Brain pericyte (primary cell): ENCODE measurements at places on chromosomes 6 and 20.

DNA sequence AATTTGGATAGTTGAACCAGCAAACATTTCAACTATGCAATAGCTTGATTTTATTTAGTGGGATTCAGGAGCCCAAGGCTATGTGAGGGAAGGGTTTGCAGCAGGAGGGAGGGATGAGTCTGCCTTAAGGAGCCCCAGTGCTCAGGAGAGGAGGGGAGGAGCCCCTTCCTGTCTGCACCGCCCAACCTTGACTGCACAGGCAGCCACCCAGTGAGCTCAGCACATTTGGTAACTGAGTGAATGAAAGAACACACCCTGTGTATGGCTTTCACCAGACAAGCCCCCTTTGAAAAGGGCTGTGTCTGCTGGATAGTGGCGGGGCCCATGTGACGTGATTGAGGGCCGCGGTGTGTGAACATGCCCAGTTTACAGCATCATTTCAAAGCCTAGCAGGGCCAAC, 17.0 kb downstream of the DACT2 start:
- DNase-seq = no peak

- DNase-seq = no peak
These were observed 29.7 kb downstream of the AKAP12 start for GRCh38 chr6:151269321-151269995.

- no peak for DNase-seq
These were observed 32.3 kb upstream of the PLCB4 start for GRCh38 chr20:9036593-9036992.

GRCh38 chr20:38642498-38642897, 40.9 kb downstream of the ARHGAP40 start:
- no peak for DNase-seq

DNA sequence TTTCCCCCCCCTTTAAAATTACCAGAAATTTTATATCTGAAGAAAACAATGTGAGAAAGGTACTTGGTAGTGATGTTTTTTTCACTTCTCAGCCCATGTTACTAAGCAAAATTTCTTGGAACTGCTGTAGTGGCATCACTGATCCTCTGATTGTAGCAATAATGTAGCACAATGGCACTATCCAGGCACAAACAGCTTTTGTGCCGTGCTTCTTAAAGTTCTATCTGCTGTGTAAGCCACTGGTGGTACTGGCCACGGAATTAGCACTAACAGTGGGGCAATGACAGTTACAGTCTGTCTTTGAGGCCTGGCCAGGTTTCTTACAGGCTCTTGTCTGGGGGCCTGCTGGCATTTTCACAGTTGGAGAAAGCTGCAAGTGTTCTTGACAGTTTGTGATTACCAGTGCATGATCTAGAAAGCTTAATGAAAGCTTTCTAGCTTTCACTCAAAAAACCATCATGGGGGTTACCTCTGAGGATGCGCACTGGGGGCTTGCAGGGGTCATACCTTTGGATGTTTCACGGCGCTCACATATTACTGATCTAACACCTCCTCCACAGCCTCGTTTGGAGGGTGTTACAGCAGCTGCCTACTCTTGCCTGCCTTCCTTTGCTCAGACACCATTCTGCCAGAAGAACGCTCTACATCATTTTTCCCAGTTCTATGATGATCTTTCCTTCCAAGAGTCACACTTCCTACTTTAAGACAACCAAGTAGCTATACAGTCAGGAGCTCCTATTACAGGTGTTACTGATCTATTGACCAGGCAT, 58.4 kb upstream of the ARMH2 start:
- DNase-seq = no peak

DNA sequence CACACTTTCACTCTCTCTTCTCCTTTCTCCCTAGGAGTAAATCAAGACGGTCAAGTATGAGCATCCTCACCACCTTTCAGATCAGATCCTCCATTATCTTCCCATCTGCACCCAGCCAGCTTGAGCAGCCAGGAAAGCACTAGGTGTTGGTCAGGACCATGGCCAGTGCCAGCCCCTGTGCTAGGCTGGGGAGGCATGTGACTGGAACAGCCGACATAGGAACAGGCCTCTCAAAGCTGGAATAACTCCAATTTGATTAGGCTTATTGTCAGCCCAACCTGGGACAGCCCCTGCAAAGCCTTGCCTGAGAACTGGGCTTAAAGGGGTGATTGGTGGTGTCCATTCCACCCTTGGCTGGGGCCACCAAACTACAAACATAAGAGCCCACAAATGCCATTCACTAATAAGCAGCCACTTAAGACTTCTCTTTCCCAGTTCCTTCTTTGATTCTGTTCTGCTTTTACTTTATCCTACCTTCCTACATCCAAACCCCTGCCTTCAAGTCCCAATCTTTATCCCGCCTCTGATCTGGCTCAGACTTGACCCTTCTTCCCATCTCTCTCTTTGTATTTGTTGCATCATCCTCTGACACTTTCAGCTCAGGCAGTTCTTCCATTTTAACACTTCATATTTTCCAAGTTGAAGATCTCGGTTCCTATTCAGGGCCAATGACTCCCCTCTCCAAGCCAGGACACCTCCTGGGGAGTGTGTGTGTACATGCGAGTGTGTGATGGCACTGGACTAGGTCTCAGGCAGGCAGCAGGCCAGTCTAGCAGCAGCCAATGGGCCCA, 4.5 kb upstream of the TREM2 start:
- no peak for DNase-seq

- no peak for DNase-seq
These were observed 27.5 kb upstream of the TBC1D22B start for GRCh38 chr6:37230104-37230503.

- DNase-seq = no peak
These were observed 14.5 kb downstream of the ADISSP start for GRCh38 chr20:3753098-3753497.

DNA sequence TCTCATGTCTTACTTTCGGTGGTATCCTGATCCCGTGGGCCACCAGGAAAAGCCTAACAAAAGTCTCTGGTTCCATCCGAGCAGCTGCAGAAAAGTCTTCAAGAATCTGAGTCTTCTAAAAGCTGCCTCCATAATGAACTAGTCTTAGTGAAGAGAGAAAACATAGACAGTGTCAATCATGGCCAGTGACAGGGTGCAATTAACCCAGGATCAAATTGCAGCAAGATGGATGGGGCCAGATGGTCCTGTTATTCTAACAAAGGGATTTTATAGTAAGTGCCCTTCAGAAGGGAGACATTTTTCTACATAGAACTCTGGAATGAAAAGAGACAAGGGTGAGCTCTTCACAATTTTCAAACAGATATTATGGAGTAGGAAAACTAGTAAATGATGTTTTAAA, 281.6 kb upstream of the ZFP64 start:
- no peak for DNase-seq

- no peak for DNase-seq
These were observed 13.3 kb upstream of the PRIM2 start for GRCh38 chr6:57303931-57304681.

DNA sequence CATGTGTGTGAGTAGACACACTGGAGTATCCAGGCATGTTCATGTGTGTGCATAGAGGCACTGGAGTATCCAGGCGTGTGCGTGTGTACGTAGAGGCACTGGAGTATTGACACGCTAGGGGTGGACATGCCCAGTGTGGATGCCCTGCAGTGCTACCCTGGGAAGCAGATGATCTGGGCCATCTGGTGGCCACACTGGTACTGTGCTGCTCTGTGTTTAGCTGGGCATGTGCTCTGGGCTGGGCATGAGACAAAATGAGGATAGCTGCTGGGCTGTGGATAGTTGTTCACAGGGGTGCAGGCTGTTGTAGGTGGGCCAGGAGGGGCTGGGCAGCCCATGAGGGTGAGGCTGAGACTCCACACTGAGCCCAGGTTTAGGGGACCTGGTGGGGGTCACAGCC, 24.0 kb upstream of the NPBWR2 start:
- DNase-seq = no peak

- DNase-seq = peak; percentile 99
These were observed 128.2 kb downstream of the FRK start for GRCh38 chr6:115932481-115932880.

DNA sequence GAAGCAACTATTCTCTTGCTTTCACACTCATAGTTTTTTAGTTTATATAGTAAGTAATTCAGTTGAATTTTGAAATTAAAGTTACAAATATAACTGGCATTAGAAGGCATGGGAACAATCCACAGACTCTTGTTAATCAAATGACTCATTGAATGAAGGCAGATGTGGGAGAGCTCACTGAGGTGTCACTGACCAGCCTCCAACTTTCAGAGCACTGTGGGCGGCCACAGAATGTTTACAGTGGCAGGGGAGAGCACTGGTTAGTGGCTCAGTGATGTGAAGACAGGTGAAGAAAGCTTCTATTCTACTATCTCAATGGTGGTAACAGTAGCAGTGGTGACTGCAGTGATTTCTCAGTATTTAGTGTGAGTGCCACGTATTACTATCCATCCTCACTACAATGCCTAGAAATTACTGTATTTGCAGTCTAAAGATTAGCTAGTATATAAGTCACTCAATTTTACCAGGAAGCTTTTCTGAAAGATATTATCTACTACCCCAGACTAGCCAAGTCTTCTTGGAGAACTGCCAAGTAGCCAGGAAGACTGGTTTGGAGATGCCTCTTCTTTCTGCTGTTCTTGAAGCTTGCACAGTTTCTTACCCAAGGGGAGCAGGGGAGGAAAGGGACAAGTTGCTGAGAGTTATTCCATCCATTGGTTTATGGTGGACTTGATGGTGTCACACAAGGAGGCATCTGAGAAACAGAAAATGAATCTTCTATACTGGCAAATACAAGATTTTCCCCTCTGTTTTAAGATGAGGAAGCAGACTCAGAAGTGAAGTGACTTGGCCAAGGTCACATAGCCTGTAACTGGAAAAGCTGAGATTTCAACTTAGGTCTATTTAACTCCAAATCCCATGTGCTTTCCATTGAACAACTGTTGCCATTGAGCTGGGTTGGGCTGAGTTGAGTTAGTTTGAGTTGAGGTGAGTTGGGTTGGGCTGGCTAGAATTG, 231.2 kb downstream of the ANKRD60 start:
- no peak for DNase-seq

DNA sequence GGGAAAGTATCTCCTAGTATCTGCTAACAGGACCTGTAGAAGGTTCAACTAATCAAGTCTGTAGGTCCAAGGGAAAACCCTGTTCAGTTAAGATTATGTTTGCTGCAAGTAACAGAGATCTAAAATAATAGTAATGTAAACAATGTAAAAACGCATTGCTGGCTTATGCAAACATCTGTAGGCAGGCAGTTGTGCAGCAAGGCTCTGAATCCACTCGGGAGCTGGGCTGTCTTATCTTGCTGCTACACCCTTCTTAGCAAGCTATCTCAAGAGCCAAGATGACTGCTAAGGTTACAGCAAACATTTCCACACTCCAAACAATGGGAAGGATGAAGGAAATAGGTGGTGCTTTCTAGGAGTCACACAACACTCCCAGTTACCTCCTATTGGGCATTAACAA, 397.3 kb upstream of the NRSN1 start:
- DNase-seq = no peak

- DNase-seq = no peak
These were observed 437.5 kb downstream of the MMUT start for GRCh38 chr6:49025273-49026240.

- DNase-seq = no peak
These were observed 474.6 kb downstream of the CBLN4 start for GRCh38 chr20:55530763-55531162.

DNA sequence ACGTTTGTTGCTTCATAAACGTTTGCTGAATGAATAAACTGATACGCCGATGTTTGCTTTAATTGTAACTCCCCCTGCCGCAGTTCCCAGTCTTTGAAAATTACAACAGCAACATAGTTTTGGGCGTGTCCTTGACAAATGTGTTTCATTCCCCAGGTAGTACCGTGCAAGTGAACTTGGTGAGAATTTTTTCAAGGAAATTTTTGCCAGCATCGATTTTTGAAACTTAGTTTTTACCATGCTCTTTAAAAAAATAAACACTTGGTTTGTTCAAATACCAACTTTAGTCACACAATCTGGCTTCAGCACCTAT, 60.1 kb downstream of the FAM217A start:
- no peak for DNase-seq

DNA sequence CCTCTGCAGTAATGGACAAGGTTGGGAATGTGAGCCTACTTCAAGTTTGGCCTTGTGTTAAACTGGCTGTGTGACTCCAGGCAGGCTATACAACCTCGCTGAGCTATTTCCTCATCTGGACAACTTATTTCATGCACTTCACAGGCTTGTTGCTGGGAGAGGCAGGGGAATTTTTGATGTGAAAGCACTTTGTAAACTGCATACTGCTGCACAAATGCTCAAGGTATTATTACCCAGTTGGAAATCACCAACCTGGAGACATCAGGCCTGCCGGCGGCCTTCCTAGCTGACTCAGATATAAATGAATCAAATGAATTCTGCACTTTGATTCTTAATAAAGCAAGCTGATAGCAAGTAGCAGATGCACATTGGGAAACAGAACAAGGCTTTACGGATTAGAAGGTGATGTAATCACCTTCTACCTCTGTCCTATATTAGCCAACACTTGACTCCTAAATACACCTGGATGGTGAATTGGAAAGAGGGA, 10.1 kb downstream of the JARID2 start:
- DNase-seq = no peak

- no peak for DNase-seq
These were observed 96.7 kb downstream of the FYN start for GRCh38 chr6:111776236-111777221.

DNA sequence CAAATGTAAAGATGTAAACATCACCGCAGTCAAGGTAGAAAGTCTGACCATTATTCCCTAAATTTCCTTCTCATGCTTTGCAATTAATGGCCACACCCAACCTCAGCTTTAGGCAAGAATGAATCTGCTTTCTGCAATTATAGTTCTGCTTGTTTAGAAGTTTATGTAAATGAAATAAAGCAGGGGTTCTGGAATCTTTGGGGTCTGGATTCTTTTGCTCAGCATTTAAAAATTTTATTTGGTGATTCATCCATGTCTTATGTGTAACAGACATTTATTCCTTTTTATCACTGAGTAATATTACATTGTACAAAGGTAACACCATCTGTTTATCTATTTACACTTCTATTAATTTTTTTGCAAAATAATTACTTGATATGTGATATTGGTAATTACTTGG, 613.6 kb downstream of the UTRN start:
- no peak for DNase-seq

DNA sequence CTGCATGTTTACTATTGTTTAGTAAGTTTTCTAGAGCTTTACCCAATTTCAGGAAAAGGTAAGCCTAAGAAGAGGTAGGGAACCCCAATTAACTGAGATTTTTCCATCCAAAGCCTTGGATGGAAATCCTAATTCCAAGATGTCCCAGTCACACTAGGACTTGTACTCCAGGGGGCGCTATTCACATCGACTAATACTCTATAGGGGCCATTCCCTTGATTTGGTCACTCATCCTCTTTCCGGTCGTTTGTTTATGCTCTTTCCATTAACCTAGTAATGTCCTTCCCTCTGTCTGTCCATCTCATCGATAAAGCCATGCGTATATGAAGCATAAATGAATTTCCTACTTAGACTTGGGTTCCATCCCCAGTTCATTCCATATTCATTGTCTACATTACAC, 80.8 kb upstream of the FUCA2 start:
- DNase-seq = no peak
